Activated CD4-positive, alpha-beta T cell treated with anti-CD3 and anti-CD28 coated beads, Interleukin-2, amount 10 ng/mL, durations not matched to agents 24 days and 14 days (primary cell): ENCODE measurements at places on chromosomes 5 and 9.

DNA sequence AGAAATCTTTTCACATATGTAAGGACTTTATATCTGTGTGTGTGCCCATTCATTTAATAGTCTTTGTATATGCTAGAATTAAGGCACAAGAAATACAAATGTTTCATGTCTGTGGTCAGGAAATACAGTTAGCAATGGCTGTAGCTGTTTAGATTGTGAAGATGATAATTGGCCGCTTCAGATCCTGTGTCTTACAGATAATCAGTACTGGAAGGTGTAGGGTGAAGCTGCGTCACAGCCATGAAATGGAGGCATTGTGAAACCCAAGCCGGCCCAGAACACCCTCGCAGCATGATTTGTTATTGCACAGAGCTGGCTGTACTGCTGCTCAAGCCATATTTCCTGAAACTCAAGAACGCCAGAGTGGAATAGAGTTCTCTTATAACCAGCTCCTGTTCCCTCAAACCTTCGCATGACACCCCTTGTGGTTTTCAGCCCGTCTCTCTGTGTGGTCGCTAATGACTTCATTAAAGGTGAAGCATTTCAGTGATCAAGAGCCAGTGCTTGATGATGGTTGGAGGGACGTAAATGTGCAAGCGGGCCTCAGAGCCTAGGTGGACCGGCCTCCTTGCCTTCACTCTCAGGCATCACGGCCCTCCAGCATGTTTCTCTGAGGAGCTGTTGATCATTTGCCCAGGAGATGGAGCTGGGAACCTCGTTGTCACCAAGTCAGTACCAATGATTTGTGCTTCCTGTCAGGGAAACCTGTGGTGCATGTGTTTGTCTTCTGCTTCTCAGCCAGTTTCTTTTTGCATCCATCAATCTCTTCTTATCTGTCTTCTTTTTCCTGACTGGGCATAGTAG lies 80.1 kb downstream of the F2RL2 start:
- H3K4me1 ChIP-seq: peaks cover 76% of the 10 kb centered on the region
- no peaks in the 10 kb centered on the region for H3K27me3 ChIP-seq
- DNase-seq: peak; percentile 88
- peaks cover 4% of the 10 kb centered on the region for H3K36me3 ChIP-seq

GRCh38 chr5:142725231-142726187 lies 39.6 kb upstream of the FGF1 start:
- peak overlapping the region; percentile 7 for H3K27ac ChIP-seq
- no peak for DNase-seq
- H3K27me3 ChIP-seq: peaks cover 6% of the 10 kb centered on the region
- H3K4me3 ChIP-seq: no peak overlapping the region
- no peaks in the 10 kb centered on the region for H3K4me1 ChIP-seq

DNA sequence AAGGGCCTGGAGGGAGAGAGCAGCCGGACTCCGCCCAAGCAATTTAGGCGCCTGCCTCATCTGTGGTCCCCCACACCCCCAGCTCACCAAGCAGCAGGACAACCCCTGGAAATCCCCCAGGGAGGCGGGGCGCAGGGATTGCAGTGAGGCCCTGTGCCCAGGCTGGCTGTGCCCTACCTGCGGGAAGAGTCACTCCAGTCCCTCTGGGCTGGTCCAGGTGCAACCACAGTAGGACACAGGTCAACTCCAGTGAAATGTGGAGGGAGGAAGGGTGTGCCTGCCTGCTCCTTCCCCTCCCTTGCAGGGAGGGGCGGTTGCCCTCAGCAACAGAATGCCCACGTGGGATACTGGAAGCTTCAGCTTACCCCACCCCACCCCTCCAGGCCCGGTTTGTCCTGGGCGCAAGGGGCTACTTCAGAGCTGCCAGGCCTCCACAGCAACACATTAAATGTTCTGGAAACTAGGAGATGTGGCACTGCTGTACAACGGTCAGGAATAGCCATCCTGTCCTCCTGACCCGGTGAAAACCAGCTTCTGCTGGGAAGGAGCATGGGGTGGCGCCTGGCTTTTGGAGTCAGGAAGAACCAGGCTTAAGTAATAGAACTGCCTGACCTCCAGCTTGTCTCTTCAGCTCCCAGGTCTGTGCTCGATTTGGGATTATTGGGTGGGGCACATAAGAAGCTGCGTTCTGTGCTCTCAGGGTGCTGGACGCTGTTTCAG lies 22.5 kb downstream of the ABO start:
- no peaks in the 10 kb centered on the region for H3K27me3 ChIP-seq
- DNase-seq: peak; percentile 79
- H3K36me3 ChIP-seq: no peaks in the 10 kb centered on the region
- H3K4me1 ChIP-seq: peaks cover 22% of the 10 kb centered on the region

- H3K36me3 ChIP-seq: no peaks in the 10 kb centered on the region
- H3K27me3 ChIP-seq: no peaks in the 10 kb centered on the region
- no peak for DNase-seq
- no peaks in the 10 kb centered on the region for H3K4me1 ChIP-seq
Measured at GRCh38 chr5:92944337-92944736, 636.7 kb downstream of the NR2F1-AS1 start.

DNA sequence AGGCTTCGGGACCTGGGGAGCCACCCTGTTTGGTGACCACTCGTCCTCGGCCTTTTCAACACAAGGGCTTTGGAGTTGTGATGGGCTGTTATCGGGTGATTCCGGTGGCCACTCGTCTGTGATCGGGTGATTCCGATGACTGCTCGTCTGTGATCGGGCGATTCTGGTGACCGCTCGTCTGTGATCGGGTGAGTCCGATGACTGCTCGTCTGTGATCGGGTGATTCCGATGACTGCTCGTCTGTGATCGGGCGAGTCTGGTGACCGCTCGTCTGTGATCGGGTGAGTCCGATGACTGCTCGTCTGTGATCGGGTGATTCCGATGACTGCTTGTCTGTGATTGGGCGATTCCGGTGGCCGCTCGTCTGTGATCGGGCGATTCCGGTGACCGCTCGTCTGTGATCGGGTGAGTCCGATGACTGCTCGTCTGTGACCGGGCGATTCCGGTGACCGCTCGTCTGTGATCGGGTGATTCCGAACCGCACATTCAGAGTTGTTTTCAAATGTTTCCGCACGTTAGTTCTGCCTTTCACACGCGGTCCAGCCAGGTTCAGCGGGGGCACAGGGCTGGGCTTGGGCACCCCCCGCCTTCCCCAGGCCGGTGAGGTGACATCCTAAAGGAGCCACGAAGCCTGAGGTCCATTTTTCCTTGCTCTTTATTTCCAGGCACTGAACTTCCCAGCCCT lies 30.3 kb downstream of the TPPP start:
- peaks cover 30% of the 10 kb centered on the region for H3K36me3 ChIP-seq
- no peak overlapping the region for H3K4me3 ChIP-seq
- no peaks in the 10 kb centered on the region for H3K27me3 ChIP-seq

GRCh38 chr5:168772316-168772961 lies 193.3 kb upstream of the PANK3 start:
- H3K27me3 ChIP-seq: no peaks in the 10 kb centered on the region
- DNase-seq: no peak
- H3K4me1 ChIP-seq: no peaks in the 10 kb centered on the region
- no peak overlapping the region for H3K27ac ChIP-seq

- peaks cover 1% of the 10 kb centered on the region for H3K36me3 ChIP-seq
- peaks cover 27% of the 10 kb centered on the region for H3K4me1 ChIP-seq
- peaks cover 4% of the 10 kb centered on the region for H3K27me3 ChIP-seq
- DNase-seq: no peak
Measured at GRCh38 chr9:21080793-21081192, 3.1 kb upstream of the IFNB1 start.

- peak; percentile 82 for DNase-seq
- H3K4me1 ChIP-seq: peaks cover 11% of the 10 kb centered on the region
- no peaks in the 10 kb centered on the region for H3K36me3 ChIP-seq
- H3K27ac ChIP-seq: peak overlapping the region; percentile 68
Measured at GRCh38 chr5:108749128-108749861, 1.6 kb downstream of the FER start.

DNA sequence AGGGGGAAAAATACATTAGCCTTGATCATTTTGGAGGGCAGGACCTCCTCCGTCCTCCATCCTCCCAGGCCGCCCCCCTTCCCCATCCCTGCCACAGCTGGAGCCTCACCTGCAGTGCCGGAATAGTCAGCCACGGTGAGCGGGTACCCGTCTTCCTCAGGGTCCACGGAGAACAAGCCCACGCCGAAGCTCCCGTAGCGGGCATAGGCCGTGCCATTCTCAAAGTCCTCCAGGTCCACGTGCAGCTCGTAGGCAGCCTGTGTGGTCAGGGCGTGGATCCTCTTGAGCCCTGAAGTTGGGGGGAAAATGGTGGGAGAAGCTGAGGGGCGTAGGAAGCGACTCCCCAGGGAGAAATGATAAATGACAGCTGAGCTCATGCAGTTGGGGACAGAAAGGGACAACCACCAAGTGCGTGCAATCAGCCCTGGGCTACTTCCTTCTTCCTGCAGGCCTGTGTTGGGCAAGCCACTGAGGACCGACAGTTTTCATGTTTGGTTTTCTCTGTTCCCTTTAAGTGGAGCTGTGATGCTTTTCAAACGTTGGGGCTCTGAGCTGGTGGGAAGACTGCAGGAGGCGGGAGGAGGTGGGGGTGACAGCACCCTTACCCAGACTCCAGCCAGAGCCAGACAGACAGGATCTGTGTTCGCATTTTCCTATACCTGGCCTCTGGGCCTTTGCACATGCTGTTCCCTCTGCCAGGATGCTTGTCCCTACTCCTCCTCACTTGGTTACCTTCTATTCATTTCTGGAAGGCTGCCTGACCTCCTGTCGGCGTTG lies 8.7 kb upstream of the QRFP start:
- no peak overlapping the region for H3K27ac ChIP-seq
- no peak overlapping the region for H3K4me3 ChIP-seq
- no peaks in the 10 kb centered on the region for H3K4me1 ChIP-seq
- DNase-seq: no peak
- H3K36me3 ChIP-seq: no peaks in the 10 kb centered on the region

GRCh38 chr5:137164961-137165360 lies 334.2 kb downstream of the SPOCK1 start:
- H3K27me3 ChIP-seq: peaks cover 6% of the 10 kb centered on the region
- no peak overlapping the region for H3K4me3 ChIP-seq
- H3K27ac ChIP-seq: no peak overlapping the region
- DNase-seq: no peak
- no peaks in the 10 kb centered on the region for H3K4me1 ChIP-seq

GRCh38 chr9:121559183-121559582 lies 59.5 kb upstream of the GGTA1 start:
- DNase-seq: no peak
- no peak overlapping the region for H3K27ac ChIP-seq
- H3K36me3 ChIP-seq: no peaks in the 10 kb centered on the region
- no peak overlapping the region for H3K4me3 ChIP-seq
- H3K27me3 ChIP-seq: peaks cover 4% of the 10 kb centered on the region
- H3K4me1 ChIP-seq: peaks cover 4% of the 10 kb centered on the region

DNA sequence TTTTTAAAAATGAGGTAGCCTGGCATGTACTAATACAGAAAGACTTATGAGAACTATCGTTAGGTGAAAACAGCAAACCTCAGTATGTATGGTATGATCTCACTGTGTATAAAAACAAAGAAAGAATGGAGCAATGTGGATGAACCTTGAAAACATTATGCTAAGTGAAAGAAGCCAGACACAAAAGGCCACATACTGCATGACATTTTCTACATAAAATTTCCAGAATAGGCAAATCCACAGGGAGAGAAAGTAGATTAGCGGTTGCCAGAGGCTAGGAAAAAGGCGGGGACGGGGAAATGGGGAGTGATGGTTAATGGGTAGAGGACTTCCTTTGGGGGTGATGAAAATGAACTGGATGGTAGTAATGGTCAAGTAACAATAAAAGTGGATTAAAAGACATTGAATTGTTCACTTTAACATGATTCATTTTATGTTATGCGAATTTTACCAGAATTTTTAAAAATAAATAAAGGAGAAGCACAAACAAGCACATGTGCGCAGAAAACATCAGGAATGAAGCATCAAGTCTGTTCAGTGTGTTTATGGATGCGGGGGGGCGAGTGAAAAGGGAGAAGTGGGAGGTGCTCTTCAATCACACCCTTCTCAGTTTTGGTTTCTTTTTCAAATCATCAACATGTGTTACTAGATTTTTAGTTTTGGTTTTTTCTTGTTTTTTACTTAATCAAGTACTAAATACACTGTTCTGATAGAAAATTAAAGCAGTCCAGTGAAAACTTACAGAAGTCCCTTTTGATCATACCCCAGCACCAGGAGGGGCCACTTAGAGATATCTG lies 16.3 kb downstream of the ROR2 start:
- peak; percentile 61 for DNase-seq
- H3K27ac ChIP-seq: no peak overlapping the region
- peaks cover 3% of the 10 kb centered on the region for H3K4me1 ChIP-seq
- no peak overlapping the region for H3K4me3 ChIP-seq
- H3K36me3 ChIP-seq: peaks cover 3% of the 10 kb centered on the region

DNA sequence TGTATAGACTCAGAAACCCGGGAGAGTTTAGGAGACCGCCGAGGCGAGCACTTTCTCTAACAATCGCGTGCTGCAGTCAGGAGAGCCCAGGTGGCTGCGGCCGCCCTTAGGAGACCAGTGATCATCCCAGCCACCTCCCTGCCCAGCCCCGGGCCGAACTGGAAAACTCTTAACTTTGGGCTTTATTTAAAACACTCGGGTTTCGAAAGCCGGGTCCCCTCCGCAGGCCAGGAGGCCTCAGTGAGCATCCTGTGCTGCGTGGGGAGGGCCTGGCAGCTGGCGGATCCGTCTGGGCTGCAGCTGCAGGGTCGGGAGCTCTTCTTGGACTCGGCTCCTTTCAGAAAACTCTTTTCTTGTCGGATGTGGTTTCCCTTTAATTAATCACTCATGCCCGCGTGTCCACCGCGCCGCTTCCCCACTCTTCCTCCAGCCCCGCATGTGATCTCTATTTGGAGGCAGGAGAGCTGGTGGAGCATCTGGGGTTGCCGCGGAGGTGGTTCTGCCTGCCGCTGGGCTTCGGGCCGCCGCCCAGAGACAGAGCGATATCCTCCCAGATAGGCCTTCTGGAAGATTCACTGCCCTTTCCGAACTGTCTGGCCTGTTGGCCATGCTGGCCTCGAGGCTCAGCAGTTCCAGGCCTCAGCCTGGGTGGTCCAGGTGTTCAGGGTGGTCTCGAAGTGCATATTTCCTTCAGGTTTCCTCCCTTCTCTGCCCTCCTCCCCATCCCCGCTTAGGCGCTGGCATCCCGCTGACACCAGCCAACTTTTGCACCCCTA lies 59.5 kb downstream of the TMEM174 start:
- H3K27me3 ChIP-seq: peaks cover 72% of the 10 kb centered on the region
- no peak for DNase-seq
- no peaks in the 10 kb centered on the region for H3K36me3 ChIP-seq
- H3K4me1 ChIP-seq: no peaks in the 10 kb centered on the region
- H3K27ac ChIP-seq: no peak overlapping the region
- H3K4me3 ChIP-seq: no peak overlapping the region

DNA sequence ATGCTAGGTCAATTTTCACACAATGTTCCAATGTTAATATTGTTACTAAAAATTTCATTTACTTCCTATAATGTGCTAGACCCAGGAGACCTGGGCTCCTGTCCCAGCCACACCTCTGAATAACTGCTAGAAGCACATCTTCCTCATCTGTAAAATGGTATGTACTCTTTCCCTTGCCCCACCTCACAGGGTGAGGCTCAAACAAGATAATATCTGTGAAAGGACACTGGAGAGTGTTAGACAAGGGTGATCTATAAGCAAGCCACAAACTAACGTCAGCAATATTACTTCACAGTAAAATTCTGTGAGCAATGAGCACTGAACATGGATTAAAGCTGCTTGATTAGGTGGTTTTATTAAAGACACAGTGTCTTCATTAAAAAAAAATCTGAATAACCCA lies 186.4 kb downstream of the EPB41L4A start:
- H3K4me1 ChIP-seq: no peaks in the 10 kb centered on the region
- no peak overlapping the region for H3K4me3 ChIP-seq
- no peak overlapping the region for H3K27ac ChIP-seq
- H3K27me3 ChIP-seq: peaks cover 5% of the 10 kb centered on the region
